ENCODE measurements at places on chromosomes 16 and 17.
A peak's percentile ranks its signal among the peaks of the same experiment; 100 is the strongest.

GRCh38 chr16:84007965-84008364 lies 34.6 kb downstream of the SLC38A8 start:
- DNase-seq, result no peak

DNA sequence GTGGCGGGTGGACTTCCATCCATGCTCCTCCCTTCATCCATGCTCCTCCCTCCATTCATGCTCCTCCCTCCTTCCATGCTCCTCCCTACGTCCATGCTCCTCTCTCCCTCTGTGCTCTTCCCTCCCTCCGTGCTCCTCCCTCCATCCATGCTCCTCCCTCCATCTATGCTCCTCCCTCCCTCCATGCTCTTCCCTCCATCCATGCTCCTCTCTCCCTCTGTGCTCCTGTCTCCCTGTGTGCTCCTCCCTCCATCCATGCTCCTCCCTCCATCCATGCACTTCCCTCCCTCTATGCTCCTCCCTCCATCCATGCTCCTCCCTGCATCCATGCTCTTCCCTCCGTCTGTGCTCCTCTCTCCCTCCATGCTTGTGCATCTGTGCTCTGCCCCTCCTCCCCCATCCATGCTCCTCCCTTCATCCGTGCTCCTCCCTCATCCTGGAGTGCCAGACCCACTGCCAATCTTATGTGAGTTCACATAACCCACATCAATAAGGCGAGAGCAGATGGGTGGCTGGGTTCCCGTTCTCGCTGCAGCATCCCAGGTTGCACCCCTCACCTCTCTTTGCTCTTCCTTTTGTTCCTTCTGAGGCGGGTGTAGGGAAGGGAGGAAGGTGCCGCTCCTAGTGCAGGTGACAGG lies 22.8 kb downstream of the KSR1 start:
- no peak for DNase-seq

GRCh38 chr16:68230956-68231355 lies 5.0 kb downstream of the ESRP2 start:
- DNase-seq, result no peak

DNA sequence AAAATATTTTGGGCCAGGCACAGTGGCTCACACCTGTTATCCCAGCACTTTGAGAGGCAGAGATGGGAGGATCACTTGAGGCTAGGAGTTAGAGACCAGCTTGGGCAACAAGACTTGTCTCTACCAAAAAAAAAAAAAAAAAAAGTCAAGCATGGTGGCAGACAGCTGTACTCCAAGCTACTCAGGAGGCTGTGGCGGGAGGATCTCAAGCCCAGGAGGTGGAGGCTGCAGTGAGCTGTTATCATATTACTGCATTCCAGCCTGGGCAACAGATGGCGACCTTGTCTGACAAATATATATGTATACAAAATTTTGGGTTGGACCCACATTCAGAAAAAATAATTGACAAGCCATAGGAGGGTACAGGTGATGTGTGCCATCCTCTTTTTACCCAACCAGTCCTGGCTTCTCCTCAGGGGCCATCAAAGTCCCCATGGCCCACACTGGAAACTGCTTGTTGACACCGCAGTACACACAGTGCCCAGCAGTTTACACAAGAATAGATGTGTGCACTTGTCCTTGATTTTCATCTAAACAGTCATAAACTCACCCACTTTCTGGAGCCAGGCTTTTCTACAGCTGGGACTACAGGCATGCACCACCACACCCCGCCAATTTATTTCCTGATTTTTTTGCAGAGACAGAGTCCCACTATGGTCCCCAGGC lies 1.7 kb downstream of the CES2 start:
- DNase-seq, result no peak

DNA sequence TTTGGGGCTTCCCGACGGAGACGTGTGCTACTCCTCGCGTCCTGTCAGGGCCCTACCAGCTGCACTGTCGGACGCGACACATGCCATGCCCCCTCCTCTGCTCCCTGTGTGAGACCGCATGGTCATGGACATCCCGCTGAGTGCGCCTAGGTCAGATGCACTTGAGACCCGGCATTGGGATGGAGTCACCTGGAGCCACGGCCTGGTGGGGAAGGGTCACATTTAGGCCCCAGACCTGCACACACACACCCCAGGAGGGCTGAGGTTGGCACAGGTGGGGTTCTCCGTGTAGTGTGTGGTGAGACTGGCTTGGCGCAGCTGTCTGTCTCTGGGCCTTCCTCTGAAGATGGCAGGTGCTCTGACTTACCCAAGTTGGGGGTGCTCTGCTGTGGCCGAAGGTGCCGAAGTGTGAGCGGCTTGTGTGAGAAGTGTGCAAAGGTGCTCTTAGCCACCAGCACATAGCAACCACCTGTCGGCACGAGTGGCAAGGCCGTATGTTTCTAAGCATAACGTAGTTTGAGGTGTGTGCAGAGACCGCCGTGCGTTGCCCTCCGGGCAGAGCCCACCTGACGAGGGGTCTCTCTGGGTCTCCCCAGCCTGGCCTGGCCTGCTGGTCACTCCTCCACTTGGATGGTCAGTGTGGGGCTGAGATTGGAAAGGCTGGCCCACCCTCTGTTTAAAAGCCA lies 108.6 kb downstream of the BANP start:
- no peak for DNase-seq

DNA sequence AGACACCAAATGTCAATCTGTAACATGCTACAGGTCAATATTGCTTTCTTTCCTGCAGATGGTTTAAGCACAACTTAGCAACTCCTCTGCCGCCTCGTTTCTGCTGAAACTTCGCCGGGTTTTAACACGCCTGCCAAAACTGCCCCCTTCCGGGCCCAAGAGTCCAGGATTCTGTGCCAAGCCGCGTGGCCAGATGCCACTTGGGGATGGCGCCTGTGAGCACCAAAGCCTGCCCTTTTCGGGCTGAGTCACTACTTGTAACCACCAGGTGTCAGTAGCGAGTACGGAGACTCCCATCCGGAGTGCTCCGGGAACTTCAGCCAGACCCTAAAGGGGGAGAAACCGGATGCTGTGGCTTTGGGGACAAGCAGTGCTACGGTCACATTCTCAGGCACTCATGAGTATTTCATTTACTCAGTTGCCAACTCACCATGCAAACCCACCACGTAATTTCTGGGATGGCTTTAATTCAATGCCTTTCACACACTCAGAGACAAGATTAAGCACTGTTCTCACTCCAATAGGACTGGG lies 7.8 kb downstream of the PMP22 start:
- DNase-seq, result peak; percentile 88

- peak; percentile 55 for DNase-seq
Observed at GRCh38 chr16:47565454-47565853, 104.3 kb downstream of the PHKB start.

GRCh38 chr16:65223335-65223734 lies 101.5 kb upstream of the CDH11 start:
- peak; percentile 12 for DNase-seq

DNA sequence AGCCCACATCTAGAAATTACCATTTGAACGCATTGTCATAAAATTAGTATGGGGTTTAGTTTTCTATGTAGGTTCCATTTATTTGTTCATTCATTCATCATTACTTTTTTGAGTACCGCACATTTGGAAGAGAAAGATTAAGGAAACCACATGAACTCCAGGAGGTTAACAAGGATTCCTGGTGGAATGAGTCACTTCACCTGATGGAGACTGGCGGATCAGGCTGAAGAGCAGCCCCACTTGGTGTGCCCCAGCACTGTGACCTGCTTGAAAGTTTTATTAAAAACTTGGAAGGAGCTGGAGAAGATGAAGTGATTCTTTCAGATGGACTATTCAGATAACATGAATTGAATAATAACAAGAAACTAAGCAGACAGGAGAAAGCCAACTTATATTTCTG lies 293.6 kb upstream of the CDH11 start:
- peak; percentile 80 for DNase-seq

DNA sequence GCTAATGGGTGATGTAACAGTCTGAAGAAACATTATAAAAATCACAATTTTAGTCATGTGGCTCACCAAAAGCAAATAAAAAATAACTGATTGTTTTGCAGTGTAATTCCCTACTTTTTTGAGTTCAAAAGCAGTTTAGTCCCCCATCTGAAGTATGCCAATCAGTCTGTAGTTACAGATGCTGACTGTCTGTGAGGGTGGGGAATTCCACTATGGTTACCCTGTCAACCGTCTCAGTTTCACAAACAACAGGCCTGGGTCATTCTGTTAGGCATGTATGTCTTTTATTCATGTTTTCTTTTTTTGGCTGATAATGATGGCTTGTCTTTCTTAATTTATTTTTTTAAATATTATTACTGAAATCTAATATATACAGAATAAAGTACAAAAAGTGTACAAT lies 69.3 kb downstream of the STXBP4 start:
- no peak for DNase-seq

GRCh38 chr16:19687279-19687678 lies 30.7 kb downstream of the KNOP1 start:
- DNase-seq, result no peak
